Lung (tissue), 17 donors: ENCODE measurements at places on chromosomes 16 and 17. TPM values are rescaled to one million over a fixed set of nuclear protein-coding genes. Genes with fewer than 3 reads are reported as not detected.

SPATA22 gene
- 0.12 TPM for polyA plus RNA-seq

FSCN2 gene
- 1.8 TPM for polyA plus RNA-seq

C17orf50 gene
- 0.18 TPM for polyA plus RNA-seq

CORO6 gene
- polyA plus RNA-seq, result 3.3 TPM

CCL3 gene
- polyA plus RNA-seq, result 526 TPM

CYGB gene
- polyA plus RNA-seq, result 30.4 TPM

CLEC10A gene
- polyA plus RNA-seq, result 12.7 TPM

STAC2 gene
- polyA plus RNA-seq, result 0.26 TPM
